Brain pericyte (primary cell): ENCODE measurements at places on chromosomes 7 and 10.

GRCh38 chr7:87878208-87878735 lies 2.0 kb downstream of the DBF4 start:
- no peak for DNase-seq

- DNase-seq = no peak
Measured at GRCh38 chr10:3692387-3692999, 92.5 kb downstream of the KLF6 start.

- DNase-seq = no peak
Measured at GRCh38 chr10:5654218-5654755, 12.1 kb downstream of the ASB13 start.

- no peak for DNase-seq
Measured at GRCh38 chr7:24255139-24255538, 28.9 kb upstream of the NPY start.

DNA sequence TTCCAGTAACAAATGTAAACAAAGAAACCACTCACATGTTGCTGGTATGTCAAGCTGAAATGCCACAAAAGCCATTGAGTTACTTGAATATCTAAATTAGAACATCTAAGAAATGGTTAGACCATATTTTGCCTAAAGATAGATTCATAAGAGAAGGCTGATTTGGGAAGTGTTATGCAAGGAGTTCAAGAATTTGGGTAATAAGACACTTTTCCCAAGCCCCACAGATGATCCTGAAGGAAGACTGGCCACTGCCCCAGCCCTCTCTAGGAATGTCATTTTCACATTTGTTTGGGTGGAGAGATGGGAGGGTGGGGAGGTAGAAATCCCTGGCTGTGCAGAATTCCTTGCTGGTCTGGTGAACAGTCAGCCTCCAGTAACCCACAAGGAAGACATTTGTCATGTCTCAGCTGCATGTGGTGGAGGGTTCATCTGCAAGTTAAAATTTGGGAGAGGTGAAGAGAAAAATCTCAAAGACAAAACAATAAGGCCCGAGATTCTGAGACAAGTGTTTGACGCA lies 427.2 kb upstream of the KLF6 start:
- DNase-seq = no peak

DNA sequence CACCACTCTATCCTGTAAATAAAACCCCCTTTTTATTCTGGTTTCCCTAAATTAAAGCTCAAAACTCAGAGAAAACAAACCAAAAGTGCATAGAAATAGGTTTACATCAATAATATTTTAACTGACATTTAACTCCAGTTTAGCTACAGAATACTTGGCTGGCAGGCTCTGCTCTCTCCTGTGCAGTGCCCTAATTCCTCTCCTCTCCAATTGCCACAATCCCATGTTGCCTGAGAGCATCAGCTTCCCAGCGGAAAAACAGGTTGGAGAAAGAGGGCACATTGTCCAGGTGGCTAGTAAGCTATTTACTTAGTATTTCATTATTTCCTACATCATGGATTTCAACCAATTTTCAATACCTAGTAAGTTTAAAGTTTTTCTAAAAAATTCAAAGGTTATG lies 8.7 kb downstream of the SEMA3E start:
- DNase-seq = no peak

DNA sequence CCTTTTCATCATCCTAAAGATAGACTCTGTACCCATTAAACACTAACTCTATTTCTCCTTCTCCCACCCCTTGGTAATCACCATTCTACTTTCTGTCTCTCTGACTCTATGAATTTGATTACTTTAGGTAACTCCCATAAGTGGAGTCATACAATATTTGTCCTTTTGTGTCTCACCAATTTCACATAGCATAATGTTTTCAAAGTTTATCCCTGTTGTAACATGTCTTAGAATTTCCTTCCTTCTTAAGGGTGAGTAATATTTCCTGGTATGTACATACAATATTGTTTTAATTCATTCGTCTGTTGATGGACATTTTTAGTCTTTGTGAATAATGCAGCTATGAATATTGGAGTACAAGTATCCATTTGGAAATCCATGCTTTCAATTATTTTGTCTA lies 50.9 kb upstream of the CDCA7L start:
- no peak for DNase-seq

- DNase-seq = no peak
Measured at GRCh38 chr7:146433501-146433900, 316.9 kb downstream of the CNTNAP2 start.

- DNase-seq = no peak
Measured at GRCh38 chr7:44561962-44562621, 11.6 kb downstream of the DDX56 start.

GRCh38 chr7:109449760-109450159 lies 880.1 kb downstream of the DNAJB9 start:
- DNase-seq = no peak

GRCh38 chr10:97648562-97649404 lies 8.3 kb downstream of the PI4K2A start:
- peak; percentile 46 for DNase-seq

DNA sequence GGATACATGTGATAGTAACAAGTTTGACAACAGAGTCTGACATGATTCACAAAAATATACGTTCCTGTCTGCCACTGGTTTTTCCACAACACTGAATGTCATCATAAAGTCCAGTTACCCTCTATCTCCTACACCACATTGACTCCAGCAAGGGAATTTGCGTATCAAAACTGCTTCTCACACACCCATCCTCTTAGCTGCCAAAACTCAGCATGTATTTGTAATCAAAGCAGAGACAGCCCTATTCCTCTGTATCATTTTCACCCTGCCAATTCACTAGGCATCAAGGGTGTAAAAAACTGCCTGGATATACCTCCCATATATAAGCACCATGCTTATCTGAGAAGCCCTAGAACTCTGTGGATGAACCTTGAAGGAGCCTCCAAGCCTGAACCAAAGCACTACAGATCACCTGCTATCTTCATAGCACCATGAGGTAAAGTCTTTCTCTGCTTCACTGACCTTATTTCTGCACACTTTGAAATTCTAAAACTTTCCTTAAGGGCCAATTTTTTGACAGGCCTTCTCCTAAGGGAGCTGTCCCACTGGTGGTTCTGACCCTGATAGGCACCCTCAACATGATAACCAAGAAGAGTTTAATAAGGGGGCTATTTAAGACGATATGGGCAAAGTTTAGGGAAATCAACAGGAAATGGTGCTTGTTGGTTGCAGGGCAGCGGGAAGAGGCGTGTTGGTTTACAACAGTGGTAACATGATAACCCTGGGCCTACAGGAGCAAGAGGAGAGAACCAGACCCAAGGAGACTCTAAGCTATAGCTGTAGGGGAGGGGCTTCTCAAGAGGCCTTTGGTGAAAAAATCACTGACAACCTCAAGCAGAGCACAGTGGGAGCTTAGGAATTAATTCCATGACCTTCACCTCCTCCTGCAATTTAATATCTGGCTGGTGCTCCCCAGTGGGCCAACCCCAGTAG lies at the start of gene IFIT1B:
TSS of gene IFIT1B (plus strand) at position 352 of the 933 bp plus-strand sequence. CDS start at position 432, 80 bp downstream.
- DNase-seq = no peak

DNA sequence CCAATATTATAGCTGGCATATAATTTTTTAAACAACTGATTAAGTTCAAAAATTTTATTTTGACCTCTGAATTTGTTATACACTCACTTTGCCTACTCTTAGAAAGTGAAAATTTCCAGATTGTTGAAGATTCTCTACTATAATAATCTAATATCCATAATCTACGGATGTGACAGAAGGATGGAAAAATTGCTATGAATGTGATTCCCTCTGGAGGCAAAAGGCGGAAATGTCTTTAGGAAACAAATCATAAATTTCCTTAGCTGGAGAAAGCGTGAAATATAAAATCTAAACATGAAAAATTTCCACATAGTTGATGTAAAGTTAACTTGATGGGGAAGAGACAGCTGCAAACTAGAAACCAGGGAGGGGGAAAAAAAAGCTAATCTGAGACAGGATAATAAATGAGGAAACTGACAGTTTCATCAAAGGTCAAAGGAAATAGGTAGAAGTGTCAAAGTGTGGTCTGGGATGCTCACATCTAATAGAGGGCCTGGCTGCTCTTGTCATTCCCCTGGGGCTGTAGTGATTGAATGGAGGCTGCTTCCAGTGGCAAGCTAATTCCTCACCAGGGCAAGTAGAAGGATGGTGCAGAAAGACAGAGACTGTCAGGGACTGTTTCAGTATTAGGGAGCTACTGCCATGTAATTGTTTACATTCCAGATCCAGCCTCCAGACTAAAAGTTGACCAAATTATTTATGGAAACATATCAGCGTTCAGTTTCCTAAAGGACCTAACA lies 264.5 kb downstream of the SDHAF3 start:
- no peak for DNase-seq

- no peak for DNase-seq
Measured at GRCh38 chr10:110710621-110711020, 66.5 kb downstream of the RBM20 start.

- no peak for DNase-seq
Measured at GRCh38 chr7:41005374-41005901, 697.5 kb downstream of the INHBA start.

DNA sequence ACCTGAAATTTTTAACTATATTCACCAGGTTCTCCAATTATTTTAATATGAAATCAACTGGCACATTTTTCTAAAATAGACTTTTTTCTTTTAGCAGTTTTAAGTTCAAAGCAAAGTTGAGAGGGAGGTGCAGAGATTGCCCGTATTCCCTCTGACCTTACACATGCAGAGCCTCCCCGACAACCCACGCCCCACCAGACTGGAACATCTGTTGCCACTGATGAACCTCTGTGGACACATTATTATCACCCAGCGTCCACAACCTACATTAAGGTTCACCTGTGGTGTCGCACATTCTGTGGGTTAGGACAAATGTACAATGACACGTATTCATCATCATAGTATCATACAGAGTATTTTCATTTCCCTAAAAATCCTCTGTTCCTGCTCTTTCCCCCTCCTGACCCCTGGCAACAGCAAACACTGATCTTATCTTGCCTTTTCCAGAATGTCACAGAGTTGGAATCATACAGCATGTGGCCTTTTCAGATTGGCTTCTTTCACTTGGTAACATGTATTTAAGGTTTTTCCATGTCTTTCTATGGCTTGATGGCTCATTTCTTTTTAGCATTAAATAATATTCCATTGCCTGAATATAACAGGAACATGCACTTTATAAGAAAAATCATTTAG lies 37.1 kb downstream of the COBL start:
- no peak for DNase-seq

DNA sequence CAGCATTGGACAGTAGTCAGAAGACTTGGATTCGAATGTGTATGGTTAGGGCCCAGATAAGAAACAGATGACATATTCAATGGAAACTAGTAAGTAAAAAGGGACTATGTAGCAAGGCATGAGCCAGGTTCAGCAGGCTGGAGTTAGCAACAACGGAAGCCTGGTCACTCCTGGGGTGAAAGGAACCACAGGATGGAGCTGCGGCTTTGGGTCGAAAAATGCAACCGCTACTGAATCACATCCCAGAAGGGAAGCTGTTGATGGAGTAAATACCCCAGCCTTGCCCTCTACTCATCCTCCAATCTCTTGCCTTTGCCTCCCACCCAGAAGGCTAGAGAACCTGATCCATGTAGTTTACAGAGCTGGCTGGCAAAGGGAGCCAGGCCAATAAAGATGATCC lies 37.5 kb upstream of the EGR2 start:
- DNase-seq = no peak

- DNase-seq = no peak
Measured at GRCh38 chr10:79107736-79108264, 39.0 kb downstream of the ZMIZ1 start.

DNA sequence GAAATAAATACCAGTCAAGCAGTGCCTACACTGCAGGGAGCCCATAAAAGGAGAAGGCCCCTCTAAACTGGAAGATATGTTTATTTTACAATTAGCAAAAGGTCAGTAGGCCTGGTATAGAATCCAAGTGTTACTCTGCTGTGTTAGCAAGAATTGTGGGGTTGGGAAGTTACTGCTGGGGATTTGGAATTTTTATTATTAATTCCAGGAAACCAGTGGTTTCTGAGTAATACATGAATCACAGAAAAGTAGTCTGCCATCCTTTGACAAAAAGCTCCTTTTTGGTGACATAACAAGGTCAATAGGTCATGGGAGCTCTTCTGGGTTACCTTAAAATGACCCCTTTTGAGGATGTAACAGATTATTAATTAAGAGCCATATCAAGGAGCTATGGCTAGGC lies 67.4 kb downstream of the ZNF92 start:
- no peak for DNase-seq

DNA sequence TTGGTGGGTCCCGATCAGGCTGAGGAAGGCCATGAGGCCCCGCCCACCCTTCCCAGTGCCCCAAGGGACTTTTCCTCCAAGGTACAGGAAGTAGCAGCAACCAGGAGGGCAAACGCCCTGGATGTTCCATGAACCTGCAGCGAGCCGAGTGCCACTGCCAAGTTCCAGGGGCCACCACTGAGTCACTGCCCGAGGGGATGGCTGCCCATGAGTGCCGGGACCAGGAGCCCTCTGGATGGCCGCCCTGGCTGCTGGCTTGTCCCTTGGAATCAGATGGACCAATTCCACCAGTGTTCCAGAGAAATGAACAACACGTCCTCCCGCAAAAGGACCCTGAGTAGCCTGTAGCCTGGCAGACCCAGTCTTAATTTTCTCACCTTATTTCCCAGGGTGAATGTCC lies 74.2 kb downstream of the ZRANB1 start:
- DNase-seq = no peak

- no peak for DNase-seq
Measured at GRCh38 chr7:11168650-11169170, 195.0 kb downstream of the PHF14 start.

GRCh38 chr10:62437696-62438095 lies 63.5 kb downstream of the ZNF365 start:
- peak; percentile 16 for DNase-seq

DNA sequence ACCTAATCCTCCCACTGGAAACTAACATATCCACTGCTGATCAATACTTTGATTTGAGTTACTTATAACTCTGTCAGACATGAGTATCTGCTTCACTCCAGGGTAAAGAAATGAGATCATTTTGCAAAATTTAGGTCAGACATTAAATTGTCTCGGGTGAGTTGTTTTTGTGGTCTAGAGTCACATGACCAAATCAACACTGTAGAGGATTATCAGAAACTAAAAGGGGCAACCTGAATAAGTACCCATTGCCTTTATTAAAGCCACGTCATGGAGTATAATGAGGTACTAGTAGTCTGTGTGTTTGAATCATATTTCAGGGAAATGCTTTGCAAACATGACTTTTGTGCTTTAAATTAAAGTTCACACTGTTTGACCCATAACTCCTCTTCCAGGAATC lies 107.7 kb upstream of the ADO start:
- no peak for DNase-seq
